ENCODE measurements at places on chromosomes 4 and X.

DNA sequence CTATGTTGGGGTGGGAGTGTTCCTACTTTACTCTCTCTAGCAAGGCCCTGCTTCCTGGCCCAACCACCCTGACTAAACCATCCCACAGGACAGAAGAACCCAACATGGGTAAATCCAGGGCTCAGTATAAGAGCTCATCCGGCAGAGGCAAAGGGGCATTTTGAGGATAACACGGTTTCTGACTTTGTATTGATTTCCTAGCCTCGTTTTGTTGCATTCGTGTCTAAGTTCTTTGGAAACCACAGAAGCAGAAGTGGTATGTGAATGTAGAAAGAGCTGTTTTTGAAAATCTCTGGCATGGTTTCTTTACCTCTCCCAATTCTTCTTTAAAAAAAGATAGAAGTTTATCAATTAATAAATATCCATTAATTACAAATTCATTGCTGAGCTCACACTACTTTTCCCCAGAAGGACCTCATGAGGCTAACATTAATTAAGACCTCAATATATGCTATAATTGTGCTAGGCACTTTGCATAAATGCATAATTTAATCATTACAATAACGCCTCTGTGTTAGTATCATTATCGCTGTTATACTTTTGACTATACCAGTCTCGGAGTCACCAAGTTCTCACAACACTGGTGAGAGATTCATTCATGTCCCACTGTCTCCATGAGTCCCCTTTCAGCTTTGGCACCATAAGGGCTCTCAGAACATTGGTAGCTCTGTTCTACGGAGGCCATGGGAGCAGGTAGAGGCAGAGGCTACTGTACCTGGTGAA, 5.8 kb upstream of the CLNK start:
- no peak for DNase-seq

GRCh38 chr4:99983289-99983943, 33.3 kb upstream of the H2AZ1 start:
- no peak for DNase-seq

DNA sequence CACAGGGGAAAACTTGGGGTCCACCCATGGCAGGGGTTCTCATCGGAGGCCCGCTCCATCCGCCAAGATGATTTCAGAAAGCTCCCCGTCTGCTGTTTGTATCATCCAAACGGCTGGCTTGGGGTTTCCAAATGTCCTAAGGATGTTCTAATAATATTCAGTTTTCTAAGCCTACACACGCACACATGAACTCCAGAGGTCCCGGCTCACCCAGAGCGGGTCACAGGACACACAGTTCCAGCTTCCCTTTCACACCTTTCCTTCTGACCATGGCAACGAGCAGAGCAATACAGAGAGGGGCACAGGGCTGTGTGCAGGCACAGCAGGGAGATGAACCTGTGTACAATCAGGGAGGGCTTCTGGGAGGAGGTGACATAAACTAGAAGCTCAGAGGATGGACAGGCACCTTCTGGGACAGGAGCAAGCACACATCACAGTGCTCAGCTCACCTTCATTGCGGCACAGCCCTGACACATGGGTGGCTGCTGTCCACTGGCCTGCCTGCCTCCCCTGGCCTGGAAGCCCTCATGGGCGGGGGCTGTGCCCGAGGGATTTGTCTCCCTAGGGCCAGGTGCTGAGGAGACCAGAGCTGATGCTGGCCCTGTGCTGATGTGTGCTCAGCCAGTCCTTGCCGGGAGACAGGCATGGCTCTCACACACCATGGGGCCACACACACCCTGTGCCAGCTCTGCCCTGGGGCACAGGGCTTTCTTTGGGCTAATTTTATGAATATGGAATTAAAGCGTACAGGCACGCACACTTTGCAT, 44.8 kb downstream of the ABLIM2 start:
- DNase-seq, result no peak

GRCh38 chr4:146998157-146998556, 52.5 kb upstream of the TTC29 start:
- no peak for DNase-seq

DNA sequence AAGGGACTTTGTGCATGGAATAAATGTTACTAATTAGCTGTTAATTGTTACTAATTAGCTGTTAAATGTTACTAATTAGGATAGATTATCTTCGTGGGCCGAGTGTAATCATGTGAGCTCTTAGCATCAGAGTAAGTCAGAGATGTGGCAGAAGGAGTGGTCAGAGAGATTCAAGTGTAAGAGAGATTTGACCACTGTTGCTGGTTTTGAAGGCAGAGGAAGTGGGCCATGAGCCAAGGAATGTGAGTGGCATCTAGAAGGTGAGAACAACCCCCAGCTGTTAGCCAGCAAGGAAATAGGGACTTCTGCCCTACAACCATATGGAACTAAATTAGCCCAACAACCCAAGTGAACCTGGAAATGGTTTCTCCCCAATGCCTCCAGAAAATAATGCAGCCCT, 28.2 kb downstream of the ODAPH start:
- DNase-seq, result no peak

- DNase-seq, result peak; percentile 15
Measured at GRCh38 chr4:58807843-58808615, 1697.8 kb upstream of the IGFBP7 start.

DNA sequence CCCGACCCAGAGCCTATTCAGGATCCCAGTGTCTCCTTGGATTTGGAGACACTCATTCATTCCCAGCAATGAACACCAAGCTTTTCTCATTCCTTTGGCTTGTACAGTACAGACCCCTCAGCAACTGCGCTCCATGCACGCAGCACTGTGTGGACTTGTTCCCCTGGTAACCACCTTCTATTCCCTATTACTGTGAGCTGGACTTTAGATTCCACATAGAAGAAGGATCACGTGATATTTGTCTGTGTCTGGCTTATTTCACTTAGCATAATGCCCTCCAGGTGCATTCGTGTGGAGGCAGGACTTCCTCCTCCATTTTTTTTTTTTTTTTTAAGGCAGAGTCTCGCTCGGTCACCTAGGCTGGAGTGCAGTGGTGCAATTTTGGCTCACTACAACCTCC, 106.4 kb downstream of the PHKA2 start:
- no peak for DNase-seq

DNA sequence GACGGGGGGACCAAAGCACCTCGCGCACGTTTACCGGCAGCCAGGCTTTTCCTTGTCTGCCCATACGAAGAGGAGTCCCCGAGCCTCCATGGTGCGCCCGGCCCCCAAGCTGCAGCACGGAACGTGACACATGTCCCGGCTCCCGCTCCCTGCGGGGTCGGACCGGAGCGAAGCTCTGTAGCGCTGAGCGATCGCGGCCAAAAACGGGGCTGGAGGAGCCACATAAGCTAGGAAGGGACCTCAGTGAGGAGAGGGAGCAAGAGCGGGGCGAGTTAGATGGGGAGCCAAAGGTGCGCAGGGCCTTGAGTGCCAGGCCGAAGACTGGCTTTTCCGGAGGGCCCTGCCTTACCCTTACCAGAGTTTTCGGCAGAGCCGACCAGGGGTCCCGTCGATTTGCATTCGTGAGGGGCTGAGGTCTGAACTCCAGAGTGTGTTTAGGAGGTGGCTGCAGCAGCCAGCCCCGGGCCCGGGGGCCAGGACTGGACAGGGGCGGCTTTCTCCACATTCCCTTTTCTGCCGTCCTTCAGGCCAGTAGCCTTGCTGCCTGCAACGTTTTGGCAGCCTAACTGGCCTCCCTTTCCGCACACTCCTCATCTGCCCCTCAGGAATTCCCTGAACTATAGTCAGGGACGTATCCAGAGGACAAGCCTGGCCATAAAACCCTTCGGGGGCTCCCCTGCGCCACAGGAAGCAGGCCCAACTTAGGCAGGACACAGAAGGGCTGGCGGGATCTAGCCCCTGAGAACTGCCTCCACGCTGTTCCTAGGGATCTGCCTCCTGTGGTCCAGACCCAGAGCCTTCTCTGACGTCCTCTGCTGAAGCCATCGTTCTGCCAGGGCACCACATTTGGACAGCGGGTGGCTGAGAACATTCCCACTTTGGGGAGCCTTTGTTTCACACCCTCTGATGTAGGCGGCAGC, 689 bp downstream of the SSR4 start:
- DNase-seq, result no peak

DNA sequence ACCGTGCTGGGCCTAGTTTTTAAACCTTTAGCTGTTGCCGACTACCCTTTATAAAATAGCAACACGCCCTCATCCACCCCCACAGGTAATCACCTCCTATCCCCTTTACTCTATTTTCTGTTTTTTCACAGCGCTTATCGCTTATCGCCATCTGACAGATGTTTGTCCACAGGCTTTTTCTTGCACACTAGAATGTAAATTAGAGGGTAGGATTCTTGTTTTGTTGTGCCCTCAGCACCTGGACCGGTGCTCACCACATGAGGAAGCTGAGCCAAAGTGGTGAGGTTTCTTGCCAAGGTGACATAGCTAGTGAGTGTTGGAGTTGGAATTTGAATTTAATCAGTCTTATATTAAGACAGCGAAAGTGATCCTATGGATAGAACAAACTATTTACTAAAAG, 2.9 kb upstream of the RBBP7 start:
- DNase-seq, result no peak

DNA sequence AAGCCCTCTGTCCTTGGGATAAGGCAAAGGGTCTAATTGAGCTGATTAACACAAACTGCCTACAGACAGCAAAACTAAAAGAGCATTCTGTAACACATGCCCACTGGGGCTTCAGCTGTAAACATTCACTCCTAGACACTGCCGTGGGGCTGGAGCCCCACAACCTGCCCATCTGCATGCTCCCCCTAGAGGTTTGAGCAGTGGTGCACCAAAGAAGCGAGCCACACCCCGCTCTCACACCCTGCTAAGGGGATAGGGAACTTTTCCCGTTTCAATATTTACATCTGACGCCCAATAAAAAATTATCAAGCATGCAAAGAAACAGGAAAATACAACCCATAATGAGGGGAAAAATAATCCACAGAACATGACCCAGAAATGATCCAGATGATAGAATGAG, 46.9 kb upstream of the HSD17B10 start:
- DNase-seq, result peak; percentile 3

GRCh38 chr4:167544391-167544790, 310.1 kb upstream of the SPOCK3 start:
- no peak for DNase-seq

- no peak for DNase-seq
Measured at GRCh38 chr4:3303923-3304710, 11.3 kb downstream of the RGS12 start.

- no peak for DNase-seq
Measured at GRCh38 chrX:129636175-129636681, 18.5 kb downstream of the APLN start.

DNA sequence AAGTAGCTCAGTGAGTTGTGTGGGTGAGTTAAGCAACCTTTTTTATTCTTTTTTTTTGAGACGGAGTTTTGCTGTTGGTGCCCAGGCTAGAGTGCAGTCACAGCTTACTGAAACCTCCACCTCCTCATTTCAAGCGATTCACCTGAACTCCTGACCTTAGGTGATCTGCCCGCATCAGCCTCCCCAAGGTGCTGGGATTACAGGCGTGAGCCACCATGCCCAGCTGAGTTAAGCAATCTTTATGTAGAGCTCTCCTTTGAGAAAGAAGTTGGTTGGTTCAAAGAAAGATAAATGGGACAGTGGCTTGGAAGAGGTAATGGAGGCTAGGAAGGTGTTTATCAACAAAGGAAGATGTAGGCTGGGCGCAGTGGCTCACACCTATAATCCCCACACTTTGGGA, 3.2 kb downstream of the MSMO1 start:
- no peak for DNase-seq

DNA sequence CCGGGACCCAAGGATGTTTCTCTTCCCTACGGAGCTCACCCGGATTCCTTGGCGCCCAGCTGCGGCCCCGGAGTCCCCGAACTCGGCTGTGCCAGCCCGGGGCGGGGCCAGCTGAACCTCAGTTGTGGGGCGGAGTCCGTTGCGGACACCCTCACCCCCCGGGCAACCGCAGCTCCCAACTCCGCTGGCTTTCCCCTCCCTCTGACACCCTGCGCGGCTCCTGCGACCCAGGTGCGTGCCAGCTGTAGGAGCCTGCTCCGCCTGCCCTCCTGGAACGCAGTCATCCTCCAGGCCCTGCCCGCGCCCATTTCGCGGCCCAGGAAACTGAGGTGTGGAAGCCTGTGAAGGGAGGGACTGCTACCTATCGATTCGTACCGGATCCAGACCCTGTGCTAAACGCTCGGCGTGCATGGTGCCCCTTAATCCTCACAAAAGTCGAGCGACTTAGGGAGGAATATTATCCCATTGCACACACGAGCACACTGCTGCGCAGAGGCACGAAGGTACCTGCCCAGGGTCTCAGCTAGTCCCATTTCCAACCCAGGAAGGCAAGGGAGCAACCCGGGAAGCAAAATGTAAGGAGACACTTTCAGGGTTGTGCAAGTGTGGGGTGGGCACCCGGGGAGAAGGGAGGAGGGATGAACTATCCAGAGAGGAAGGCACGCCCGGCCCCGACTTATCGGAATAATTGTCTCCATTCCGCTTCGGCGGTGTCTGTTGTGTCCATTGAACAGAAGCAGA, 12.3 kb downstream of the MSX1 start:
- no peak for DNase-seq

DNA sequence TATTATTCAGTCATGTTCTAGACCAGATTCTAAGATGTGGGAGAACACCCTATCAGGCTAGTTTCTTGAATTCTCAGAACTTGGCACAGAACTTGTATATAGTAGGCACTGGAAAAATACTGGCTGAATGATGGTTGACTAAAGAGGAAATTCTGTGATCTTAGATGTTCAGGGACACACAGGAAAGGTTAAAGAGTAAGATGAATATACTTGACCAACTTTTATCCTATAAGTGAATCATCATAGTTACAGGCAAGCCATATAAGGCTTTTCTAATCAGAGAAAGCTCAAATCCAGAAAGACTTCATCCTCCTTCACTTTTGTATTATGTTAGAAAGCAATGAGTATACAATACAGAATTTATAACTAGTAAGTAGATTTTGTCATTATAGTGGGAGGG, 53.8 kb downstream of the SEPTIN11 start:
- no peak for DNase-seq

DNA sequence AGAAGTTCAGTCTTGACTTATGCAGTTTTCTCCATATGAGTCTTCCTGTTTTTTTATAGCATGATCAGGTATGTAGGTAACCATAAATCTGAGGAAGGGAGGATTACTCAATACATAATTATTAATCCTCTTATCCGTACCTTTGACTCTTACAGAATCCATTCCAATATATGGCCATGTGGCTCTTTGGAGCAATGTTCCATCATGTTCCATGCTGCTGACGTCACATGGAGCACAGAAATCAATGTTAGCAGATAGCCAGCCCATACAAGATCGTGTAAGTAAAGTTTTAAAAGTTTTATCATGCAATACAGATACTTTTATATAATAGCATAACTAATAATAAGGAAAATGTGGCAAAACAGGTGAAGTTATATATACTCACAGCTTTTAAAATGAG, 19.6 kb downstream of the IL15 start:
- DNase-seq, result no peak

DNA sequence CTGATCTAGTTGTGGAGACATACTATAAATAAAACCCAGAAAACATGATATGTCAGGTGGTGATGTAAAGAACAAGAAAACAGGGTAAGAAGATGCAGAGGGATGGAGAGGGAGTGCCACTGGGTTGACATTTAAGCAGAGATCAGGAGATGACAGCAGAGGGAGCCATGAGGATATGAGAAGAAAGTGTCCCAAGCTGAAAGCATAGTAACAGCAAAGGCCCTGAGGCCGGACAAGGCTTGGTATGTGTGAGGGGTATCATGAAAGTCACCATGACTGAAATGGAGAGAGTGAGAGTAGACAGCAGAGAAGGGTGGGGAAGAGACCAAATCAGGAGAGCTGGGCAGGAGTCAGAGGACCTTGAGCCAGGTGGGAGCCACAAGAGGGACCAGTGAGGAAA, 3.4 kb downstream of the GPKOW start:
- DNase-seq, result no peak

Data from ACHN (cell line).